ENCODE measurements at places on chromosomes 12 and 14. TPM values are rescaled to one million over a fixed set of nuclear protein-coding genes. Genes with fewer than 3 reads are reported as not detected.

- no peak for DNase-seq
- H3K4me3 ChIP-seq: no peak overlapping the region
- peaks cover 40% of the 10 kb centered on the region for H3K27me3 ChIP-seq
- H3K27ac ChIP-seq: no peak overlapping the region
- no peaks in the 10 kb centered on the region for H3K36me3 ChIP-seq
Observed at GRCh38 chr12:117093918-117094630, 5.1 kb downstream of the TESC start.

GRCh38 chr12:14871886-14872285 lies 13.8 kb downstream of the MGP start:
- no peak overlapping the region for H3K4me3 ChIP-seq
- no peaks in the 10 kb centered on the region for H3K4me1 ChIP-seq
- H3K36me3 ChIP-seq: no peaks in the 10 kb centered on the region
- no peak for DNase-seq

DNA sequence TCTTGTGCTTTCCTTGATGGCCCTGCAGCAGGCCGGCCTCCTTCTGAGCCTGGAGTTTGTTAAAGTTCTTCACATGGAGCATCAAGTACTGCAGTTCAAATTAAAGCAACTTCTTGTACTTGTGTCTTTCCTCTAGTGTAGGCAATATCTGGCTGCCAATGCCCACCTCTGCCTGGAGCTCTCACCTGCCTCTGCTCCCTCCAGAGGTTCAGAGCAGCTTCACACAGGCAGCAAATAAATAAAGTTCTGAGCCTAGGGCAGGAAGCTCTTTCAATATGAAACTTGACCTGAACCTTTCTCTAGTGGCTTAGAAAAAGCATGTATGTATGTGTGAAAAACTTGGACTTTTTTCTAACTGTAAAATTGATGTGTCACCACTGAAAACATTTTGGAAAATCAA lies 65.9 kb downstream of the ITPR2 start:
- no peak for DNase-seq
- no peaks in the 10 kb centered on the region for H3K27me3 ChIP-seq
- no peak overlapping the region for H3K4me3 ChIP-seq
- H3K36me3 ChIP-seq: no peaks in the 10 kb centered on the region
- H3K27ac ChIP-seq: no peak overlapping the region

DNA sequence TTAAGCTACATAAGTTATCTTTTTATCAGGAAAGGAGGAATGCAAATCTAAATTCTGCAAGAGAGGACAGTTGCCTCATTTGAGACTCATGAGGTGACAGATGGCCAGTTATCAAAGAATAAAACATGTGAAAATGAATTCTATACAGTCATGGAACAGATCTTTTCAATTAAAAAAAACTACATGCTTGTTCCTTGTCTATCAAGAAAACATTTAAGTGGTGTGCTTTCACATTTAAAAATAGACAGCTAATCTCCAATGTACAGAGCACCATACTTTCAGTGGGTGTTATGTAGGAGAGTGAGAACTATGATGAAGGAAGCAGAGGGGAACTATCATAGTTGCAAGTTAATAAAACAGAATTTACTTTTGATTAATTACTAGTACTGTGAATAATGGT lies 76.7 kb upstream of the TTC7B start:
- no peak for DNase-seq
- no peak overlapping the region for H3K4me3 ChIP-seq
- no peaks in the 10 kb centered on the region for H3K4me1 ChIP-seq
- H3K36me3 ChIP-seq: peaks cover 15% of the 10 kb centered on the region

- DNase-seq: no peak
- no peaks in the 10 kb centered on the region for H3K36me3 ChIP-seq
- no peaks in the 10 kb centered on the region for H3K27me3 ChIP-seq
- no peak overlapping the region for H3K27ac ChIP-seq
- H3K4me3 ChIP-seq: no peak overlapping the region
- no peaks in the 10 kb centered on the region for H3K4me1 ChIP-seq
Observed at GRCh38 chr12:21576431-21576830, 28.2 kb downstream of the GYS2 start.

DNA sequence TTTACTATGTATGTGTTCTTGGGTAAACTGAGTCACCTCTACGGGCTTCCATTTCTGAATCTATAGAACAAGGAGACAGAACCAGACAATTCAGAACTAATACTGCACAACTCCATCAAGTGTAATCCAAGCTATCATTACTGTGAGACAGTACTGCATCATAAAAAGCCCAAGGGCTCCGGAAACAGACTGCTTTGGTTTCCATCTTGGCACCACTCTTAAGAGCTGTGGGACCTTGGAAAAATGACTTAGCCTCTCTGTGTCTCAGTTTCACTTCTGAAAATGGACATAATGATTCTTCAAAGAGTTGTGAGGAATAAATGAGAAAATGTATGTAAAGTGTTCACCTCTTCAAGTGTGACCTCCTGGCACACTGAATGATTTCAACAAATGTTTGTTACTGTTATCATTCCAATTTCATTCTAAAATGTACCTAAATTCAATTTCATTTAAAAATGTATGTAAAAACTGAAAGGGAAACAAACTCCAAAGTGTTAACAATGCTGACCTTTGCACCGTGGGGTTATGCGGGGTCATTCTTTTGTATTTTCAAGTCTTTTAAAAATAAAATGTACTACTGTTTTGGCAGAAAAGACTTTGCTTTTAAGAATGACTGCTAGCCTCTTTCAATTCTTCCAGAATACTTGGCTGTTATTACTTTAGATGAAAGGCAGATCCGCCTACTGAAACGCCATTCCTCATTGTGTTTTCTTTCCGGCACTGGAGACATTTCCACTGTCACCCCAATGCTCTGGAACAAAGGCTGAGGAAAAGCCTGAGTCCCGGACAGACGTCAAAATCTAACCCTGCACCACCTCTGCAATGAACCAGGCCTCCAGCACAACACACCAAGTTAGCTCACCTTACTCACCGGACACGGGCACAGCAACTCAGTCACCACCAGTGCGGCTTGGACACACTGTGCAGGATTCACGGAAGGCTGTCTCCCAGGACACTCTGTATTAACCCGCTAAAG lies 62.8 kb downstream of the TMCC3 start:
- no peaks in the 10 kb centered on the region for H3K36me3 ChIP-seq
- DNase-seq: no peak
- H3K27me3 ChIP-seq: no peaks in the 10 kb centered on the region
- peak overlapping the region; percentile 40 for H3K27ac ChIP-seq
- peaks cover 16% of the 10 kb centered on the region for H3K4me1 ChIP-seq
- no peak overlapping the region for H3K4me3 ChIP-seq

GRCh38 chr12:116821291-116821690 lies 60.0 kb downstream of the HRK start:
- no peak for DNase-seq
- H3K4me1 ChIP-seq: peaks cover 9% of the 10 kb centered on the region
- H3K4me3 ChIP-seq: no peak overlapping the region
- H3K36me3 ChIP-seq: no peaks in the 10 kb centered on the region

- peak; percentile 43 for DNase-seq
- H3K4me1 ChIP-seq: peaks cover 16% of the 10 kb centered on the region
- peaks cover 18% of the 10 kb centered on the region for H3K36me3 ChIP-seq
- H3K4me3 ChIP-seq: no peak overlapping the region
Observed at GRCh38 chr12:11863478-11863906, 207.2 kb upstream of the BCL2L14 start.

DNA sequence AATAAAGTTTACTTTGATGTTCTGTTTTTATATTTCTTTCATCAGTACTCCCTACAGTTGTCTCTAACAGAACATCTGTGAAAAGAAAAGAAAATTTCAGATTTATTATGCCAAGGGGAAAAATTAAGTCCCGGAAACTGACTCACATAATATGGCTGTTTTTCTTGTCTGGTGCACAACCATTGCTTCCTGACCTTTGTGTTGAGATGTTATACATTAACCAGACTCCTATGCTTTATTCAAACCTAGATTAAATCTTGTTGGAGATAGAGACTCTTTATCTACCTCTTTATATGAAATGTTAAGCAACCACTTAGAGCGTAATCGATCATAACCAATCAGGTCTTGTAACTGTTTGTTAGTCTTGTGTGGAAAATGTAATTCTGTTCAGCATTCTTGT lies 37.6 kb upstream of the BICD1 start:
- peaks cover 19% of the 10 kb centered on the region for H3K4me1 ChIP-seq
- H3K27ac ChIP-seq: peak overlapping the region; percentile 76
- no peak for DNase-seq
- no peaks in the 10 kb centered on the region for H3K27me3 ChIP-seq
- no peak overlapping the region for H3K4me3 ChIP-seq

LRCOL1 gene
- polyA plus RNA-seq: 0.40 TPM

- no peaks in the 10 kb centered on the region for H3K27me3 ChIP-seq
- DNase-seq: no peak
- H3K4me3 ChIP-seq: no peak overlapping the region
- no peak overlapping the region for H3K27ac ChIP-seq
Observed at GRCh38 chr12:21172079-21172478, 41.1 kb downstream of the SLCO1B1 start.

DNA sequence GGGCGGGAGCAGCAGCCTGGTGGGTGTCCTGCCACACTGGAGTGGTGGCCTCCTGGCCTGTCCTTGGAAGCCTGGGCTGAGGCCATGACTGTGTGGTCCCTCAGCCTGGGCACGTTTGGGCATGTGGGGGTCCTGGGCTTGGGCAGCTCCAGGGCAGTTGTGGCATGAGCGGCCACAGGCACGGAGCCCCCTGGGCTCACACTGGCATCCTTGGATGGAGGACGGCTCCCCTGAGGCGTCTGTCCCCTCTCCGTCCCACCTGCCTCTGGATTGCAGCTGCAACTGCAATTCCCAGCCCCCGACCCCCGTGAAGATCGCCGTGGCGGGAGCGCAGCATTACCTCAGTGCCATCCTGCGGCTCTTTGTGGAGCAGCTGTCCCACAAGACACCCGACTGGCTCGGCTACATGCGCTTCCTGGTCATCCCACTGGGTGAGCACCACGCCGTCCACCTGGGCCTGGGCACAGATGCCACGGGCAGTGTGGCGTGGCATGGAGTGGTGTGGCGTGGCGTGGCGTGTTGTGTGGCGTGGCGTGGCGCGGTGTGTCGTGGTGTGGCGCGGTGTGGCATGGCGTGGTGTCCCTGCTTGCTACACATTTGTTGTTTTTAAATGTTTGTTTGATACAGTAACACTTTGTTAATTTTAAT lies 15.1 kb upstream of the TEX22 start:
- H3K4me3 ChIP-seq: no peak overlapping the region
- H3K36me3 ChIP-seq: peaks cover 60% of the 10 kb centered on the region
- no peaks in the 10 kb centered on the region for H3K4me1 ChIP-seq
- H3K27me3 ChIP-seq: no peaks in the 10 kb centered on the region

DNA sequence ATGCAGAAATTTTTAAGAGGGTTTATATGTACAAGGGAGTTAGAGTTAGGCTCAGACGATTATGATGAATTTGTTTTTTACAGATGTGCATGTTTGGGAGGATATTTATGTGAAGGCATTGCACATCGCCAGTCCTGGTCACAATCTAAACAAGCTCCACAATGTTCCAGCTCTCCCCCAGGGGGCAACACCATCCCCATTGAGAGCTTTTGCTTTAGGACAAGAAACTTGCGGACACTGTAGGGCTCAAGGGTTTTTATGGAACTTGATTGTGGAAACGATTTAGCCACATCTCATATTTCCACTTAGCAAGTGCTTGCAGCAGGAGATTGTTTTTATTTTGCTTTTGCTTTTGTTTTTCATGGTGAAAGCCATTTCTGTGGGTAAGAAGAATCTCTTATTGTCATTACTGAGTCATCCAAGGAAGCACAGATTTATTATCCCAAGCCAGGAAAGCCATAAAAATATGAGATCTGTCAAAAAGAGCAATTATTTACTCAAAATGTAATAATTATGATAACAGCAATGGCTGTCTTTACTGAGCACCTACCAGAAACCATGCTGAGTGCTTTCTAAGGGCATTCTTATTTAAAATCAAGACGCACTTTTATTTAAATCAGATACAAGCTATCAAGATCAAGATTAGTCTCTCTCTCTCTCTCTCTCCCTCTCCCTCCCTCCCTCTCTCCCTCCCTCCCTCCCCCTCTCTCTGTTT lies 276.7 kb upstream of the SRRM4 start:
- no peak for DNase-seq
- no peak overlapping the region for H3K27ac ChIP-seq
- H3K4me1 ChIP-seq: no peaks in the 10 kb centered on the region
- no peaks in the 10 kb centered on the region for H3K27me3 ChIP-seq

C12orf60 gene
- polyA plus RNA-seq: 1.8 TPM

DNA sequence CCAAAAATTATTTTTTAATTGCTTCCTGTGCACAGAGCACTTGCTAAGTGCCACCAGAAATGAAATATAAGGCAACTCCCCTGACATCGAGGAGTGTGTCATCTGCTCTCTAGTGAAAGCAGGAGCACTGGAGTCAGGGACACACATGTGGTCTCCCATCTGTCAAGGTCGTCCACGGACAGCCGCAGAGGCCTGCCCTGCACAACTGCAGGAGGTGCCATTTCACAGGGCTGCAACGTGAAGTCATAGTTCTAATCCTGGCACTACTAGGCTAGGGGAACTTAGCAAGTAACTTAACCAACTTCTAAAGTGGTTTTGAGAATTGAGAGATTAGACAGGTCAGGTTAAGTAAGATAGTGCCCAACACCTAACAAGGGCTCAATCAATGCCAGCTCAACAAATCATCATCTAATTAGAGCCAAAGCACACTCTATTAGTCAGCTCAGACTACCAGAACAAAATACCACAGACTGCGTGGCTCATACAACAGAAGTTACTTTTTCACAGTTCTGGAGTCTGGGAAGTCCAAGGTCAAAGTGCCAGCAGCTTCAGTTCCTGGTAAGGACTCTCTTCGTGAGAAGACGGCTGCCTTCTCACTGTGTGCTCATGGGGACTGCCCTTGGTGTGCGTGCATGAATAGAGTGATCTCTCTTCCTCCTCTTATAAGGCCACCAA lies 30.7 kb downstream of the FOXN3 start:
- H3K4me3 ChIP-seq: no peak overlapping the region
- H3K27ac ChIP-seq: no peak overlapping the region
- H3K27me3 ChIP-seq: no peaks in the 10 kb centered on the region
- peaks cover 11% of the 10 kb centered on the region for H3K36me3 ChIP-seq

GRCh38 chr12:52601671-52602070 lies 408 bp upstream of the KRT72 start:
- H3K4me3 ChIP-seq: no peak overlapping the region
- no peak for DNase-seq
- no peak overlapping the region for H3K27ac ChIP-seq
- H3K36me3 ChIP-seq: no peaks in the 10 kb centered on the region
- H3K4me1 ChIP-seq: no peaks in the 10 kb centered on the region

SSTR1 gene
- polyA plus RNA-seq: 24.6 TPM

Measured in large intestine (tissue), 12 donors.